ENCODE measurements at places on chromosomes 4 and X. TPM values are rescaled to one million over a fixed set of nuclear protein-coding genes. Genes with fewer than 3 reads are reported as not detected.
A peak's percentile ranks its signal among the peaks of the same experiment; 100 is the strongest.

- DNase-seq, result no peak
Measured at GRCh38 chrX:122422547-122422946, 761.5 kb upstream of the GRIA3 start.

GRCh38 chr4:98804403-98804802 is 124.5 kb downstream of the EIF4E start:
- DNase-seq, result no peak

DNA sequence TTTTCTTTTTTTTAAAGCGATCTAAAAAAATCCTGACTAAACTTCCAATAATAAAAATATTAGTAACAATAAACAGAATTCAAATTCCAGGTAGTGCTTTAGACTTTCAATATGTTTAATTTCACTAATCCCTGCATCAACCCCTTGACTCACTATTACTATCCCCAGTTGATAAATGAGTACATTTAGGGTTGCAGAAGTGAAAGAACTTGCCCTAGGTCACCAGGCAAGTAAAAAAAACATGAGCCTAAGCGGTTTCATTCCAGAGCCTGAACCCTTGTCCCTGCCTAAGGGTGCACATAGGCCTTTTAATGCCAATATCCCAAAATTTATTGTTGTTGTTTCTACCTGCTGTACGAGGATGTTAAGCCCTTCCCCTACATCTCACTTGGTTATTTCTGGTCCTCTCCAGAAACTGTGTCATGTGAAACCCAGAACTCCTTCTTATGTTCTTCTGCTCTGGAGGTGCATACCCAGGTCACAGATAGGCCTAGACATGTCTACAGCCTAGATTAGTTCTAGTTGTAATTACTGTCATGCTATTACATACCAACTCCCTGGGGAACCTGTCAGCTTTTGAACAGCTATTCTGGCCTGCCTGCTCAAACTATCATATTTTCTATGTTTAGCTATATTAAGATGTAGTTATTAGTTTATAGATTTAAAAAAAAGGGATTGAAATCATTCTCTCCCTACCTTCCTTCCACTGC is 244.5 kb upstream of the PITX2 start:
- no peak for DNase-seq

DNA sequence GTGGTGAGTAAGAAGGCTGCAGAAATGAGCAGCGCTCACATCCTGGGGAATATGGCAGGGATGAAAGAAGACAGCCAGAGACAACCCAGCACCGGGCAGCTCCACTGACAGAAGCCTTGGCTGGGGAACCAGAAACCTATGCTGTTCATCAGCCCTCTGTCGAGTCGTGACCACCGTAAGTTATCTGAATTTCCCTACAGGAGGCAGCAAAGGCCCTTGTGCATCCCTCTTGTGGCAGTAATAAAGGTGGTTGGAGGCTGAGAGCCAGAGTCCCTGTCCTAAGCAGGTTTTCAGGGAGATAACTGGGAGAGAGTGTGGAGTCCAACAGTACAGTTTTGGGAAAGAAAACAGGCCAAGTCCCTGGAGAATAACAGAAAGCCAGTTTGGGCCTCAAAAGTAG is 194.0 kb upstream of the BOD1L1 start:
- DNase-seq, result no peak

DNA sequence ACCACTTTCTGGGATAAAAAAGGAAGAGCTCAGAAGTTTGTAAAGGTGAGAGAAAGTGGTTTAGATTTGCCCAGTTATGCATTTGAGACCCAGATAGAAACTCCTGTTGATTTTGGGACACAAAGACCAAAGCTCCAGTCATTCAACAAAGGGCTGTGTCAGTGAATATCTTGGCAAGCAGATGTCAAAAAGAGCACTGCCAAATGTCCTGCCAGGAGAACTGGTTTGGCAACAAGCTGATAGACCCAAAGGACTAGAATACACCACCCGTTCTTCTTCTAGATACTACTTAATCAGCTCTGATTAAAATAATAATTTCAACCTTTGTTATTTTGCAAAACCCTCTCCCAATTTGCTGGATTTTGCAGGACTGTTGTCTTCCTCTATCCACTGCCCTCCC is 121.4 kb downstream of the NHS start:
- DNase-seq, result no peak

DNA sequence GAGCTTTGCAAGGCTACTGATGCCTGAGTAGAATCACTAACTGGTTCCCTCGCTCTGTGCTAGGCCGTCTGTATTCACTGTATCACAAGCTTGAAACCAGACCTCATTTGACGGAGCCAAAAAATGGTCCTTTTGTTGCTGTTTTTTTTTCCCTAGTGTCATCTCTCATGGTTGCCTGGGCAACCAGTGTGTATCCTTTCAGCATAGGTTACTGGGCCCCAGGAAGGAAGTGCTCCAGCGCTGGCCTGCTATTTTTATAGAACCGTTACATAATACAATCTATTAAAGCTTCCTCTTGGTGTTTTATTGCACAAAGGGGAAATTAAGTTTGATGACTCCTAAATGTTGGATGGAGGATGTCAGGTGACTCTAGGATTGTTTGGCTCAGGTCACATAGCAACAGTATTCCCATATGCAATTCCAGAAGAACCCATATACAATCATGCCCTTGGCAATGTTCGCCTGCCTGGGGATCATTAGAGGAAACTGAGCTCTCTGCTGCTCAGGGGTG is 220.4 kb downstream of the SPRY1 start:
- peak; percentile 34 for DNase-seq

- no peak for DNase-seq
Measured at GRCh38 chr4:42453612-42454011, 56.3 kb downstream of the SHISA3 start.

- DNase-seq, result no peak
Measured at GRCh38 chr4:7121174-7121573, 53.3 kb upstream of the GRPEL1 start.

MCTS1 gene
- total RNA-seq, result 17.6 TPM

- no peak for DNase-seq
Measured at GRCh38 chrX:45017946-45018345, 145.0 kb downstream of the KDM6A start.

GRCh38 chr4:100742045-100742444 is 224.2 kb upstream of the EMCN start:
- DNase-seq, result no peak

GRCh38 chrX:39845233-39845632 is 252.5 kb downstream of the BCOR start:
- DNase-seq, result no peak

- DNase-seq, result no peak
Measured at GRCh38 chrX:78075787-78076389, 28.2 kb upstream of the PGK1 start.

SLC10A7 gene
- 16.9 TPM for total RNA-seq

- no peak for DNase-seq
Measured at GRCh38 chr4:8586671-8587468, 5.7 kb upstream of the CPZ start.

GRCh38 chr4:136754810-136755530 is 777.3 kb downstream of the PCDH18 start:
- DNase-seq, result no peak

PDZD4 gene
- 0.44 TPM for total RNA-seq

Measured in naive thymus-derived CD4-positive, alpha-beta T cell (primary cell).